Stimulated activated CD4-positive, alpha-beta T cell treated with anti-CD3 and anti-CD28 coated beads, Interleukin-12 subunit alpha, Interleukin-12 subunit beta, amount 100 ng/mL, for 4 hours (primary cell): ENCODE measurements at places on chromosomes 7 and 10.

DNA sequence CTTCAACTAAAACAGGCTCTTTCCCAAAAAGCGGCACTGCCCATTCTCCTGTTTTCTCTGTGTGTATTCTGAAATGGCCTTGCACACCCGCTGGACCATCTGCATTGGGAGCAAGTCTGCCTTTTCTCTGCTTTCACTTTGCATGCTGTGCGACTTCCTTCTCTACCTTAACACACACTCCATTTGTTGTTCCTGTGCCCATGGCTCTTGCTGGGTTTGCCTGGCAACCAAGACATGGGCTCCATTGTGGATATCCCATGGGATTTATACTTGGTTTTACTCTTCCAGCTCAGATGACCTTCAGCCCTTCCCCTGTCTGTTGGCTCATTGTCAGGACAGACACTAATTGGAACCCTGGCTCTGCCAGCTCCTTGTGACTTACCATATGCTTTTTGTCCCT, 465.3 kb downstream of the REEP3 start:
- no peak for DNase-seq

GRCh38 chr10:3761021-3761686, 23.9 kb downstream of the KLF6 start:
- no peak for DNase-seq

GRCh38 chr7:108078211-108078673, 51.9 kb downstream of the LAMB4 start:
- no peak for DNase-seq

GRCh38 chr10:133275684-133276092, 980 bp downstream of the ADAM8 start:
- DNase-seq, result peak; percentile 38

GRCh38 chr7:87287738-87288341, 57.6 kb upstream of the CROT start:
- DNase-seq, result no peak

GRCh38 chr7:36810489-36810888, 86.2 kb upstream of the AOAH start:
- no peak for DNase-seq

DNA sequence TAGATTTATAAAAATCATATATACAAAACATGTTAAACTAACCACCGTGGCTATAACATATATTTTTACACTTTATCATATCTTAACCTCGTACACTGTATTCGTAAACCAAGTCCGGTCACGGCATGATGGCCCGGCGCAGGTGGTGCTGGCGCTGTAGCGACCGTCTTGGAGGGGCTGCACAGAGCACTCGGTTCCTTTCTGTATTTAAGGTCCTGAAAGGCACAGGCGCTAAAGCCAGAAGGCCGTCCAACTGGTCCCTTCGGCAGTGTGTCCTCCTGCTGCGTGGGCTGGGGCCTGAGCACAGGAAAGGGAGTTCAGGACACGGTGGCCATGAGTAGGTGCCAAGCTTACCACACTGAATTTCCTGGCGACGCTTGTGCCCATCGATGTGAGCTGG, 33.8 kb downstream of the AMZ1 start:
- DNase-seq, result no peak

GRCh38 chr7:157335236-157335635, 1.6 kb upstream of the DNAJB6 start:
- DNase-seq, result no peak

DNA sequence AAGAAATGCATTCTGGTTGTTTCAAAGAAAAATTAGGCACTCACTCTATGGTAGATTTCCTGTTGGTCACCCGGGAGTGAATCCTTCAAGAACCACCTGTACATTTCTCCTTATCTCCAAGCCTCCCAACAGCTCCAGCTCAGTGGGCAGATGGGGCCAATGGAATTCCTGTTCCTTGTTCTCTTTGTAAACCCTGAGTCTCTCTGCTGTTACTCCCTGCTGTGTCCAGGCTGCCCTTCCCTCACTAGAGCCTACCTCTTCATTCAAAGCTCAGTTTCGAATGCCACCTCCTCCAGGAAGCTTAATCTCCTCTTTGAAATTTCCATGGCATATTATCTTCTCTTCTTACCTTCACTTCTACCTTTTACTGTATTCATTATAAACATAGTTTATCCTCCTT, 3.5 kb upstream of the BMPER start:
- no peak for DNase-seq

GRCh38 chr7:39260279-39260844, 282.7 kb downstream of the POU6F2 start:
- no peak for DNase-seq

DNA sequence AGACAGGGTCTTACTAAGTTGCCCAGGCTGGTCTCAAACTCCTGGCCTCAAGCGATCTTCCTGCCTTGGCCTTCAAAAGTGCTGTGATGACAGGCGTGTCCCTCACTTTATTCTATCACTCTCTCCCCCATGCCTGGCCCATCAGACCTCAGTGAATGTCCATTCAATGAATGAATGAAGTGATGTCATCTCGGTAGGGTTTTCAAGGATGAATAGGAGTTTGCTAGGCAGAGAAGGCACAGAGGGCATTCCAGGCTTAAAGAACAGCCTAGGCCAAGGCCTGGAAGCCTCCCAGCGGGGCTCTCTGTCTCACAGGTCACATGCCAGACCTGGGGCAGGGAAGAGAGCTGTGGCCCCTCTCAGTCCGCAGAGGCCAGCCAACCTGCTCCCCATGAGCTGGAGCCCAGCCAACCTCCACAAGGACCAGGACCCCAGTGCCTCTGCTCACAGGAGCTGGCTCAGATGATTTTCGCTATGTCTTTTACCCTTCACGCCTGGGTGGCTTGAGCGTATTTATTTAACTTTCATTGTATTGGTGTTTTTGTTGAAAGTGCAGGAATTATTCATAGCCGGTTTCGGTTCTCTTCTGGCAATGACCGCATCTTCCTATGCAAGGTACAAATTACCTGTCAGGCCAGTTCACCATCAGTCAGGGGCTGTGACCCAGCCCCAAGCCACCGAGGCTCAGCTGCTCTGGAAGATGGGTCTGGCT, 11.8 kb upstream of the TNRC18 start:
- DNase-seq, result no peak

GRCh38 chr7:80415522-80415921, 96.3 kb downstream of the GNAT3 start:
- DNase-seq, result no peak

DNA sequence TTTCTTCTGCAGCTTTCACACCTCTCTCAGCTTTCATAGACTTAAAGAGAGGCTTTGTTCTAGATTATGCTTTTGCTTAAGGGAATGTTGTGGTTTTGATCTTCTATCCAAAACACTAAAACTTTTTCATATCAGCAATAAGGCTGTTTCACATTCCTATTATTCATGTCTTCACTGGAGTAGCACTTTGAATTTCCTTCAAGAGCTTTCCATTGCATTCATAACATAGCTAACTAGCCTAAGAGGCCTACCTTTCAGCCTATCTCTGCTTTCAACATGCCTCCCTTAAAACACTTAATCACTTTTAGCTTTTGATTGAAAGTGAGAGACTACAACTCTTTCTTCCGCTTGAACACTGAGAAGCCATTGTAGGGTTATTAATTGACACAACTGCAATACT, 1117.0 kb upstream of the PHF14 start:
- no peak for DNase-seq
